ENCODE measurements at places on chromosomes 7 and 10.
A peak's percentile ranks its signal among the peaks of the same experiment; 100 is the strongest.

DNA sequence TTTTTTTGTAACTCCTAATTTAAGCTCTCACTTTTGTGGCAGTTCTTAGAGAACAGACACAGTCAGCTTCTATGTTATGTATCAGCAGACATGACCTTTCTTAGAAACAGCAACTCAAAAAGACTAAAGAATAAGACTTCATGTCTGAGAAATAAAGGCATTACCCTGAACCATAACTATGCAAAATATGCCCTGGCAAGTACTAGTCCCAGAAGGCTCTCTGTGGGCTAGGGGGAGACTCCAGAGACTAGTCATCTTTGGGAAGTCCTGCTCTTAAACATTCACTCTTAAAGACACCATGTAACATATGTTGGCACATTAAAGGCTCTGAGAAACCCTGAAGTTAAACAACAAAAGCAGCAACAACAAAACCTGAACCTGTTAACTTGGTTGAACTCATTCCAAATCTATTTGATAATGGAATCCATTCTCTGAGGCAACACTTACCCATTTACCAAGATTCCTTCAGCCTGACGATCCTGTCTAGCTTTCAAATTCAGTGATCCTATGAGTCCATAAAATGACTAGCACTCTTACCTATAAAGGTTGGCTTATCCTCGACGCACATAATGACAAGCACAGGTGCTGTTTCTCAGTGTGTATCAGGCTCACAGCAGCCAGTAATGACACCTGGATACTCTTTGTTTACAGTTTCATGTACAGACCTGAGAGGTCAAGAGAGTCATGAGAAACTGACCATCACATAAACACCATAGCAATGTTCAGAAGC lies 62.3 kb downstream of the OSBPL3 start:
- peak; percentile 83 for DNase-seq

GRCh38 chr7:138712652-138713051 lies 11.5 kb upstream of the SVOPL start:
- no peak for DNase-seq

DNA sequence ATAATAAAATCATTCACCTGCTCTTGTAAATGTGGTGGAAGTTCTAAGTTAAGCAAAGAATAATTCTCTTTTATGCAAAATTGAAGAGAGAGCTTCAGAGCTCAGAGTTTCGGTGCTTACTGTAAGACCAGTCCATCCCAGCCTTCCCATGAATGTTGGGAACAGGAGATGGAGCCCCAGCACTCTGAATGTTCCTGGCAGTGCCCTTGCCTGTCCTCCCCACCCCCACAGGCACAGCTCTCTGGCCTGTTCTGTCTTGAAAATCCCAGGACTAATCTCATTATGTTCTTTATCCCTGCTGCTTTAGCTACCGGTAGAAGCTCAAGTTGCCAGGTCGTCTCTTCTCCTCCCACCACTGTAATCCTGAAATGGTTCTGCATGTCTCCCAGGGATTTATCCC lies 29.1 kb upstream of the LHFPL3 start:
- no peak for DNase-seq

DNA sequence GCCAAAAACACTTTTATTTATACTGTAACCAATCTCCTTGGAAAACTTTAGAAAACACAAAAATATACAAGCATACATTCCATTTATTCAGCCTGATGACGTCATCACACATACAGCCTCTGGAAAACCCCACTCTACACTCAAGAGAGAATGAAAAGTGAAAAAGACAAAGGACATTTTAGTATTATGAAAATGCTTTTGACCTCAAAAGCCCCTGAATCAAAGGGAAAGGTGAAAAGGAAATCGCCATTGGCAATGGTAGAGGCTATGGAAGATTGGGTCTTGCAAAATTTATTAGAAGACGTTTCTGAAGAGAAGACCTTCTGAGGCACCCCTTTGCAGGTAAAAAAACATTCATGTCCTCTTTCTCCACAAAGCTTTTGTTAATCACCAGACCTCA lies 82.9 kb upstream of the STRIP2 start:
- DNase-seq, result peak; percentile 64

- no peak for DNase-seq
Measured at GRCh38 chr10:117860135-117860534, 186.6 kb downstream of the RAB11FIP2 start.

DNA sequence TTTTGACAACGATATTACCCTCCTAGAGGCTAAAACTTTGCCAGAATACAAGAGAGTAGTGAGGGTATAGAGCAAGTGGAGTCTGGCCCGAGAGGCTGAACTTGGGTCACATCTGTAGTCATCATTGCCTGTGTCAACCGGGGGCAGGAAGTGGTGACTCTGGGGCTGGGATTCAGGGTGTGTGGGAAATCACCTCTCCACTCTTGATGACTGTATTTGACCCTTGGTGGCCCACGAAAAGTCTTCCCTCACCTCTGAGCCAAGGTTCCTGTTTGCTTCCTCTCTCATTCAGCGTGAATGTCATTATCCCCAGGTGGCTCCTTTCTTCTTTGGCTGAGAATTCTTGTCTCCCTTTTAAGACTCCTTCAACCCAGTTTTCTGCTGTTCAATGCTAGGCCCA lies 240.4 kb downstream of the ABCA13 start:
- DNase-seq, result no peak

- no peak for DNase-seq
Measured at GRCh38 chr10:99344715-99345114, 15.6 kb downstream of the CNNM1 start.

DNA sequence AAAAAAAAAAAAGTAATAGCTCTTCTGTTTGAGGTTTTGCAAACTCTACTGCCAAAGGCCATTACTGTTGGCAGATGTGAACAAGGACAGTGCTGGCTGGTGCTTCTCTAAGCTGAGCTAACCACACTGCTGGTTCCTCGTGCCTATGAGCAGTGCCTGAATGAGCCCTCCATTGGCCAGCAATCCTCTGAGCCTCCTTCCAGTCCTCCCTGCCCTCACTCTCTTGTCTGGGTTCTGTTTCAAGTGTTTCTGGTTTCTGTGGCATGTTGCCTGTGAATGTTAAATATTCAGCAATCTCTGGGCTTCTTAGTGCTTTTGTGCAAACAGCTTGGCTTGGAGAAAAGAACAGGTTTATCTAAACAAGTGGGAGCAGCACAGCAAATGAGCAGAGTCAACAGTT lies 161.3 kb upstream of the AUTS2 start:
- peak; percentile 80 for DNase-seq

- no peak for DNase-seq
Measured at GRCh38 chr7:5469375-5470166, 45.9 kb upstream of the TNRC18 start.

DNA sequence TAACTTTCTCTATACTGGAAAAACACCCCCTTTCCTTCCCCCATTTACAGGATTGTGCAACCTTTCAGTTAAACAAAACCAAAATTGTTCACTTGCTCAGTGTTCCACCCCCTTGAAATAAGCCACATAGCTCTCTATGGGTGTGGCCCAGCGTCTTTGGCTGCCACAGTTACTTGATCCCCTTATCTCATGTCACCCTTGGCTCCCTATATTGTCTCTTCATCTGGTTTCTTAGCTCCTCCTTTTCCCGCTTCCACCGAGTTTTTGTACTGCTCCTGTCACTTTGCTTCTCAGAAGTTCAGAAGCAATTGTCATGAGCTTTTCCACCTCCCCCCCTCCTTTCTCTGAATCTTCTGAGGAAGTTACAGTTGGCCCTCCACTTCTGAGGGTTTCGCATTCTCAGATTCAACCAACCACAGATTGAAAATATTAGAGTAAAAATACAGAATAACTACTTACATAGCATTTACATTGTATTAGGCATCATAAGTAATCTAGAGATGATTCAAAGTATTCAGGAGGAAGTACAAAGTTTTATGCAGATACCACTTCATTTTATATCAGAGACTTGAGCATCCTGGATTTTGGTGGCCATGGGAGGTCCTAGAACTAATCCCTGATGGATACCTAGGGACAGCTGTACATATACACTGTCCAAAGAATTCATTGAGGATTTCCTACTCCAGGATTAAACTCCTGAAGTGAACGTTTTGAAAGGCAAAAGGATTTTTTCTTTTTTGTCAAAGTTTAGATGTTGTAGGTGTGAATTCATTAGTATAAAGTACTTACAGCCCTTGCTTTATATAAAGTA lies 60.4 kb downstream of the ADD3 start:
- no peak for DNase-seq

GRCh38 chr7:111650456-111650999 lies 88.2 kb upstream of the IMMP2L start:
- peak; percentile 7 for DNase-seq

- DNase-seq, result peak; percentile 27
Measured at GRCh38 chr7:154871507-154871906, 131.4 kb downstream of the PAXIP1 start.

- DNase-seq, result no peak
Measured at GRCh38 chr10:51312817-51313216, 238.5 kb downstream of the PRKG1 start.

DNA sequence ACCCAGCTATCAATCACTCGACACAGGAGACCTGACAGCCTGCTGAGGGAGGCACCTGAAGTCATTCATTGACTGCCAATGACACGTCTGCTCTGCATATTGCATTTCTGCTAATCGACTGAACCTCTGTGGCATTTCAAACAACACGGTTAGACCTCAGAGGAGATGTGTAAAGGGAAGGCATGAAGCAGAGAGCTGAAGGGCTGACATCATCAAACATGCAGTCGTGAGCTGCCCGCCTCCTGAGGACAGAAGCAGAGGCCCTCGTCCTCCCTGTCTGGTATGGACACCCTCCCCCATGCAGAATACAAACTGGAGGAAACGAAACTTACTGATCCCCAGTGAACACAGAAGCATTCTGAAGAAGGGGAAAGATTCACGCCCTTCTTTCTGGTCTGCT lies 462.6 kb upstream of the MGMT start:
- no peak for DNase-seq

DNA sequence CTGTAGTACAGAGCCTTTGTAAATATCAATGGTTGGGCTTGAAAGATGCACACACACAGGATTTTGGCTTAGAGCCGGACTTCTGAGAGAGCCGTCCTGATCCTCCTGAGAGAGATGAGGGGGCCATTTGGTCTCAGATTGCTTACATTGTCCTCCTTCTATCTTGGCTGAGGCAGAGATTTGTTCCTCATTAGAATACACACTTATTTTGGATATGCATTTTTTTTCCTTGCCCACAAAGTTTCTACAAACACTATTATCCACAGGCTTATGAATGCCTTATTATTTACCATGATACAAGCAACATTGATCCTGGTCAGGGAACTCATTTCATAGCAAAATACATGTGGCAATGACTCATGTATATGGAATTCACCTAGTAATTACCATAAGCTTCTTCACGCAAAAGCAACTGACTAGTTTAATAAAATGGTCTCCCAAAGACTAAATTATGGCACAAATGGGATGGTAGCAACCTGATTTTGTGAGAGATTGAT lies 175.3 kb downstream of the MDFIC start:
- peak; percentile 85 for DNase-seq

GRCh38 chr10:92845921-92846320 lies 2.4 kb upstream of the EXOC6 start:
- no peak for DNase-seq

GRCh38 chr10:70109064-70109729 lies 23.4 kb downstream of the AIFM2 start:
- DNase-seq, result no peak

DNA sequence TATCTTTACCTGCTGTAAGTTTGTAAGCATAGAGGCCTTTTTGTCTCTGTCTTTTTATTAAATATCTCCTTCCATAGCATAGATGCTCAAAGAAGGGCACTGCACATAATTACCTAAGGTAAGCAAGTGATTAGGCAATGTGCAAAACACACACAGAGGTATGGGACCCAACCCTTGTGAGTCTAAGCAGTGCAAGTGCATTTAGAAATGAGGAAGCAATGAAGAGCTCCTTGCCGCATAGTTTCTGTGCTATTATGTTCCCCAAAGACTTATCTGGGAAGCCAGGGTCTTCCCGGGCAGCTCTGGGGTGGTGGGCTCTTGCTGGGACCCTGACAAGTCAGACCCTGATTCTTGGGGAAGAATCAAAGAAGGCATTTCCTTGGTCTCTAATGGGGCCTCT lies 13.5 kb upstream of the MGAM2 start:
- no peak for DNase-seq

DNA sequence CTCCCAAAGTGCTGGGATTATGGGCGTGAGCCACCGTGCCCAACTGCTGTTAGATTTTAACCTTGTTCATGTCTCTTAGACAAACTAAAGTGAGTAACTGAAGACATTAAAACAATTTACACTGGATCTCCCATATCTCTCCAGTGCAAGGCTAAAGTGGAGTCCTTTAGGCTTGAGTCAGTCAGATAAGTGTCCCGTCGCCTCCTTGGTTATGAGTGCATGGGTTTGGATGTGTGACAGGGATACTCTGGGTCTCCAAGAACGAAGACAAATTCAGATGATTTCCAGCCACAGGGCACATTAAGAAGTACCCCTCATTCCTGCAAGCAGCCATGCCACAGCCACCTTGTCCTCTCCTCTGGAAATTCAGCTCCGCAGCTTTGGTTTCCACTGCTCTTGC lies 66.1 kb upstream of the PDZD8 start:
- no peak for DNase-seq

DNA sequence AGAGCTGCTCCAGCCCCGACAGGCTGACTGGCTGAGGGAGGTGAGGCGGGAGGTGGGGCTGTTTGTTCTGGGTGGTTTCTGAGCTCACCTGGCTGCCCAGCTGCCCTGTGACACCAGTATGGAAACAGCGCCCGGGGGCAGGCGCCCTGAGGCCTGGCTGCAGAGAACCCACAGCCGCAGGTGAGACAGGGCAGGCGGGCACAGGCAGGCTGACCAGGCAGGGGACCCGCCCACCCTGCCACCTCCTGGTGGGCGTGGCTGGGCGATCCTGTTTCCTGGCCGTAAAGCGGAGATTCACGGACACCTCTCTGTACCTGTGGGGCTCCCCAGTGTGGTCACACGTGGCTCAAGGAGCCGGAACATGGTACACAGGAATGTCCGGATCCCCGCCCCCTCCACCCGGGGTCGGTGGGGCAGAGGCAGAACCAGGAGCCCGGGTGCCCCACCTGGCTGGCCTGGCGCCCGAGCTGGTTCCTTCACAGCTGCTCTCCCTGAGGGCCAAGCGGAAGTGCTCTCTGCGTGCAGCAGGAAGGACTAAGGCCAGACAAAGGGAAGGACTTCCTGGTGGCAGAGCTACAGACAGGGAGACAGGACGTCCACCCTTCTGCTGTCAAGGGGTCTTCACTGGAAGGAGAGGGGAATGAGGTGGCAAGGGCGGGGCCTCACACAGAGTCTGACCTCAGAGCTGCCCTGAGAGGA lies 3.9 kb downstream of the MICALL2 start:
- no peak for DNase-seq

- DNase-seq, result peak; percentile 55
Measured at GRCh38 chr10:95394161-95394880, 103.5 kb upstream of the PDLIM1 start.
